Renal cortex interstitium (tissue), 15 donors: ENCODE measurements at places on chromosomes 4 and X. TPM values are rescaled to one million over a fixed set of nuclear protein-coding genes. Genes with fewer than 3 reads are reported as not detected.

DNA sequence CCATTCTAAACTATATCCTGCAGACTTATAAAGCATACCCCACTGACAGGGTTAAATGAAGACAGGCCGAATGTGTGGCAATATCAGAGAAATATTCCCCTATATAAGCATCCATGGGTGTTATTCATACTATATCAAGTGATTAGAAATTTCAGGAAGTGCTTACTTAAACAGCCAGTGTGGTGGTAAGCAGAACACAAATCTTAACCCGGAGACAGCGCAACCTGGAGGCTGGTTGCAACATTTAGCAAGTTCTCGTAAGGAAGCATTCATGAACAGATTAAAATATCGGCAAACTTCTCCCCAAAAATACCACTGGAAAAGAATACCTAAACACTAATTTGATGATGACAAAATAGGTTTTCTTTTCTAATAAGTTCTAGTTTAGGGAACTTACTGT lies 261.2 kb downstream of the CBLL2 start:
- DNase-seq: no peak

GRCh38 chrX:153750127-153750774 lies 13.8 kb upstream of the PLXNB3 start:
- no peak for DNase-seq

NOX1 gene
- polyA plus RNA-seq: 0.79 TPM

DNA sequence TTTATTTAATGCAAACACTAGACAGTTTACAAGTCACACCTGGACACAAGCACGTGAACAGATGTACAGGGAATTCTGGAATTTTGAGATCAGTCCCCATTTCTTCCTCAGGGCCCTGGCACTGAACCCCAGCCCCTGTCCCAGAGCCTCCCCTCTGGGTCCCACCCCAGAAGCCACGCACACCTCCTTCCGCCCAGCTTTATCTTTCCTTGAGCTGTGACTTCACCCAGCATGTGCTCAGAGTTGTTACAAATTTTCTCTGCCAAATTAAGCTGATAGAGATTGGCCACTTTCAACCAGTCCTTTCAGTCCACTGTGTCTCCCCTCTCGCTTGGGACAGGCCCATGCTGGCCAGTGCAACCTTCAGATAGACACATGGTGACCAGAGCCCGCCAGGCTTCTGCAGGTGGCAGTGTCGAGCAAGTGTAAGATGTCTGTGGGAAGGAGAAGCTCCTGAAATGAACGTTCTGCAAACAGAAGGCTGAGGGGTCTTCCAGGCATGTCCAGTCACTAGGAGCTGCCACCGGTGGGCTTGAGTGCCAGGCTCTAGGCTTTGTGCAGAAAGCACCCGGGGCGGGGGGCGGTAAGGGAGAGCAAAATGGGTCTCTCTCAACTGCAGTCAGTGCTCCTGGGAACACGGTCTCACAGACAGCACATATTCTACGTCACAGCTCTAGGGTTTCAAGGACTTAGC lies 73.3 kb downstream of the MTMR1 start:
- DNase-seq: no peak

DKK2 gene
- polyA plus RNA-seq: 6.2 TPM

PABPC4L gene
- polyA plus RNA-seq: 10.7 TPM

DNA sequence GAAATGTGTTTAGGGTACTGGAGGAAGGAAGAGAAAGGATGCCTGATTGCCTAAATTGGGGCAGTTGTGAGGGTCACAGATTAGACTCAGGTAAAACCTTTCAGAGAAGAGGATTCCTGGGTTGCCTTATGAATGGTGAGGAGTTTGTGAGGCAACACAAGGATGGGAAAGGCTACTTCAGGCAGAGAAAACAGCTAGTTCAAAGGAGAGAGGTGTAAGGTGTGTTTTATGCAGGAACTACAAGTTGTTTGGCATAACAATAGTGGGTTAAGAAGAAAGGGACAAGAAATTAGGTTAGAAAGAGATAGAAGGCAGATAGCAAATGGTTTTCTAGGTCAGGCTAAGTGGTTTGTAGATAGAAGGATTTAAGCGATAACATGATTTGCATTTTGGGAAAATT lies 75.1 kb upstream of the PGRMC2 start:
- DNase-seq: no peak

DNA sequence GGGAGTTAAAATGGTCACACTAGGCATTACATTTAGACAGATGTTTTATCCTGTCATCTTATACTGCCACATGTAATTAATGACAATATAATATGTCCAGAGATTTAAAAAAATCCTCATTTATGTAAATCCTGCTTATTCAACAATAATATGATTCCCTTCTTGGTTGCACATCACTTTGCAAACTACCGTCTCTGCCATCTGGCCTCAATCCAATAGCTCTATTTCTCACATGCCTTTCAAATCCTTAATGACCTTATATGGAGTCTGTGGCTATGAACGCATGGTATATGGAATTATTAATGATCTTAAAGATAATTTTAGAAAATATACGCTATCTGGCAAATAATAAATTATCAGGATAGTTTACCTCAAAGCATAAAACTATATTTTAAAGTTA lies 144.5 kb downstream of the NPNT start:
- DNase-seq: no peak

- no peak for DNase-seq
Measured at GRCh38 chrX:21929209-21929608, 11.3 kb upstream of the SMS start.

- DNase-seq: no peak
Measured at GRCh38 chr4:64756016-64756415, 346.8 kb upstream of the TECRL start.

DNA sequence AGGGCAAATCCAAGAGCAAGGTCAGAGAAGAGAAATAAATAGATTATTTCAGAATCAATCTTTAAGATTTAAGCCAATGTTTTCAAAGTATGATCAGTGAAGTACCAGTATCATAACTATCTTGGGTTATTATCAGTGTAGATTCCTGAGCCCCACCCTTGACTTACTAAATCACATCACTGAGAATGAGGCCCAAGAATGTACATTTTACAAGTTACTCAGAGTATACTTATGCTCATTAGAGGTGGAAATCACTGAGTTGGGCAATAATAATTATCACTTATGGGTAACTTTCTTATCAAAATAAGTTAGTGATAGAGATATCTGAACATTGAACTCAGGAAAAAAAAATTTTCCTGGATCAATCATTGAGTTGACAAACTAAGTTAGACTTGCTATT lies 121.6 kb upstream of the NOCT start:
- no peak for DNase-seq

DNA sequence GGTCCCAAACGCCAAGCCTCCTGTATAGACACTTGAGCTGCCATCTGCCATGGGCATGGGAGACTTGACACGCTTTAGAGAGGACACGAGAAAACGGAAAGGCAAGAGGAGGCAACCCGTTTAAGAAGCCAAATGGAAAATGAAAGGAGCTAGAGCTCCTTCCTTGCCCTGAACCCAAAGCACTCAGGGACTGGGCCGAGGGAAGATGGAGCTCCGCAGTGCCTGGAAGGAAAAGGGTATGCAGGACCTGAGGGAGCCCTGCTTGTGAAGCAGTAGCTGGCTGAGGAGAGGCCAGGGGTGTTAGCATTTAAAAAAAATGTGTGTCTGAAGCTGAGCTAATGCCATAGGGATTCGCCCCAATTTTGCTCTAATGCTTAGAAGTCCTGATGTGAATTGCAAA lies 15.1 kb downstream of the MCF2 start:
- DNase-seq: no peak

GRCh38 chrX:100748108-100748507 lies 16.2 kb upstream of the SYTL4 start:
- no peak for DNase-seq

DNA sequence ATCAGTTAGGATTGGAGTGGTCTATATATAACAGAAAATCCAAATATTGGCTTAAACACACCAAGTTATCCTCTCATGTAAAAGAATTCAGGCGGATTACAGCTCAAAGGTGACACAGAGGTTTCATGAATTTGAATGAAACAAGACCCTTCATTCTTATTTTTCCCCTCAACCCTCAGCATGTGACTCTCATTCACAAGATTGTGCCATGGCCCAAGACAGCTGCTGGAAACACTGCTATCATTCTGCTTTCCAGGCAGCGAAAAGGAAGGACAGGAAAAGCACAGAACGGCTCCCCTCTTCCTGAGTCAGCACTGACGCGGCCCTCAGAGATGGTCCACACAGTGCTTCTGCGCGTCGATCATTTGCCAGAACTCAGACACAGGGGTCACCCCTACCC lies 891.0 kb upstream of the FRG1 start:
- DNase-seq: no peak

- DNase-seq: no peak
Measured at GRCh38 chrX:40172401-40173142, 74.8 kb upstream of the BCOR start.

TCEAL5 gene
- polyA plus RNA-seq: 12.0 TPM

DNA sequence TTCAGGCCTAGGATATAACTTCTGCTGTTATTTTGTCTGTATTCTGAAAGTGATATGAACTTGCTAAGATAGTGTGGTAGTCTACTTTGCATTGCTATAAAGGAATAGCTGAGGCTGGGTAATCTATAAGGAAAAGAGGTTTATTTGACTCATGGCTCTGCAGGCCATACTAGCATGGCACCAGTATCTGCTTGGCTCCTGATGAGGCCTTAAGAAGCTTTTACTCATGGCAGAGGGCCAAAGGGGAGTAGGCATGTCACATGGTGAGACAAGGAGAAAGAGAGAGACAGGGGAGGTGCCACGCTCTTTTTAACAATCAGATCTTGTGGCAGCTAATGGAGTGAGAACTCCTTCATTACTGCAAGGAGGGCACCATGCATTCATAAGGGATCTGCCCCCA lies 247.3 kb downstream of the GPAT3 start:
- DNase-seq: no peak

GRCh38 chr4:110442309-110442708 lies 33.6 kb upstream of the ENPEP start:
- DNase-seq: no peak

TMEM271 gene
- polyA plus RNA-seq: not detected

- DNase-seq: no peak
Measured at GRCh38 chr4:11548597-11549082, 119.9 kb upstream of the HS3ST1 start.
